ENCODE measurements at places on chromosomes 7 and 10.
A peak's percentile ranks its signal among the peaks of the same experiment; 100 is the strongest.

- DNase-seq: peak; percentile 58
These were observed 11.8 kb upstream of the TIAL1 start for GRCh38 chr10:119608316-119609155.

DNA sequence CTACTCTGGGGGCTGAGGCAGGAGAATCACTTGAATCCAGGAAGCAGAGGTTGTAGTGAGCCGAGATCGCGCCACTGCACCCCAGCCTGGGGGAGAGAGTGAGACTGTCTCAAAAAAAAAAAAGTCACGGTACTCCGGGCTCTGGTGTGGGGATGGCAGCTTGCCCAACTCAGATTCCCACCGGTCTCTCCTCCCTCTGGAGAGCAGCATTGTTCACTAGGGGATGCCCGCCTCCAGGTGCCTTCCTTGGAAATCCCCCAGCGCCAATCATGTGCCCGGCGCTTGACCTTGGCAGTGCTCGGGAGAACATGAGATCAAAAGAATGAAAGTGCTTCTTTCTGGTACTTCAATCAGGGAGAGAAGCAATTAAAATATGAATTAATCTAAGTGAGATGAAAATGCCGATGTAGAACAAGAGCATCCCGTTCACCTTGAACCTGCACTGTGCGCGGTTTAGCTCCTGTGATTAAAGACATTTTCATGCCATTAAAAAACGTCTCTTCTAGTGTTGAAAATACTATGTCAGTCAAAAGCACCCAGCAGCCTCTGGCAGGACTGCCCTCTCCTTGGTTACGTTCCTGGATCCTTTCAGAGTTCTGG lies 1127.3 kb upstream of the AUTS2 start:
- no peak for DNase-seq

GRCh38 chr10:43421519-43421918 lies 12.5 kb upstream of the HNRNPF start:
- DNase-seq: no peak

DNA sequence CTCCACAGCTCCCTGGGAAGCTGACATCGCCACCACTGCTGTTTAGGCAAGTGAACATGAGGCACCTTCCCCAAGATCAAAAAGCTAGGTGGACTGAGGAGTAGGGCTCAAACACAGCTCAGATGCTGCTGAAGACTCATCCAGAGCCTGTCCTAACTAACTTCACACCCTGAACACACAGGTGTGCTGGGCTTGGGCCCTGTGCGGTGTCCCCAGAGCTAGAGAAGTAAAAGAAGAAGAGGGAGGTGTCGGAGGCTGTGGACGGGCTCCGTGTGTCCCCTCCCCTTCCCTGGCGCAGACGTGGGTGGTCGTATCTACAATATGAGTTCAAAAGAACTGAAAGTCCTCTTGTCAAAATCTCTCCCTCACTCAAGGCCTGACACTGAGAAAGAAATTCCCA lies 373.4 kb upstream of the MGMT start:
- DNase-seq: peak; percentile 32

DNA sequence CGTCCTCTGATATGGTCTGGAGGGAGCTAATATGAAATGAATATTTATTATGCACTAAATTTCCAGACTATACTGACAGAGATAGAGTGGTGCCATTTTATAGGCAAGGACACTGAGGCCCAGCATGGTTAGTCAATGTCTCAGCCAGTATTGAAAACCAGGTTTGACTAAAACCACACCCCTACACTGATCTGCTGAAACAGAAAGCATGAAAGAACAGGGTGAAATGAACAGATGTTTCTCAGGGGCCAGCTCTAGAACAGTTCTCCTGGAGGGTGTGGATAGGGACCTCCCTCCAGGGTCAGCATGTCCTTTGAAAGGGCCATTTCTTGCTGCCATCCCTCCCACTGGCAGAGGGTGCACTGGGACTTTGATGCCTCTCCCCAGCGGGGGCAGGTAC lies 700.5 kb downstream of the GRID1 start:
- no peak for DNase-seq

DNA sequence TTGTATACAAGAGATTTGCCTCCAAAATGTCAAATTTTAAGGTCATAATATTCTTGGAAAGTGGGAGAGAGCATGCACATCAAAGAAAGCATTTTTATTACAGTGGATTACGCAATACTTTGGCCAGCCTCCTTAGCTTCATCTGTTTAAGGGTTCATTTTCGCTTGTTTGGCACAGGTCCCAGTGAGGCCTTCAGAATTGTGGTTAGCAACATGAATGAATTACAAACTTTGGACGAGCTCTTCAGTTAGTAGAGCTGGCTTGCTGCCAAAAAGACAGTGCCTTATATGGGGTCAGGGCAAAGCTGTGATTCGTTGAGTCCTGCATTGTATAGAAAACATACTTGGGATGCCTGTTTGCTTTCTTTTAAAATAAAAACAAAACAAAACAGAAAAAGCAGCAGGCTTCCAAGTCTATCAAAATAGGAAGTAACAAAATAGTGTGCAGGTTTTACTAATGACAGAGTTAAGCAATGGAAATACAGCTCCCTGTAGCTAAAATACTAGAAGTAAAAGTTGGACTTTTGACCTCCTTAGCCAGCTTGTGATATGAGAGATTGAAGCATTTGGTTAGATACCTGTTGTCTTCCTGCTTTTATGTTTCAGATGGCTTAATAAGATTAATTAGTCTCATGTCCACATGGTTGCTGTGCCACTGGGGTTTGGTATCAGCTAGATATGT lies 190.8 kb downstream of the MLLT10 start:
- DNase-seq: peak; percentile 93

DNA sequence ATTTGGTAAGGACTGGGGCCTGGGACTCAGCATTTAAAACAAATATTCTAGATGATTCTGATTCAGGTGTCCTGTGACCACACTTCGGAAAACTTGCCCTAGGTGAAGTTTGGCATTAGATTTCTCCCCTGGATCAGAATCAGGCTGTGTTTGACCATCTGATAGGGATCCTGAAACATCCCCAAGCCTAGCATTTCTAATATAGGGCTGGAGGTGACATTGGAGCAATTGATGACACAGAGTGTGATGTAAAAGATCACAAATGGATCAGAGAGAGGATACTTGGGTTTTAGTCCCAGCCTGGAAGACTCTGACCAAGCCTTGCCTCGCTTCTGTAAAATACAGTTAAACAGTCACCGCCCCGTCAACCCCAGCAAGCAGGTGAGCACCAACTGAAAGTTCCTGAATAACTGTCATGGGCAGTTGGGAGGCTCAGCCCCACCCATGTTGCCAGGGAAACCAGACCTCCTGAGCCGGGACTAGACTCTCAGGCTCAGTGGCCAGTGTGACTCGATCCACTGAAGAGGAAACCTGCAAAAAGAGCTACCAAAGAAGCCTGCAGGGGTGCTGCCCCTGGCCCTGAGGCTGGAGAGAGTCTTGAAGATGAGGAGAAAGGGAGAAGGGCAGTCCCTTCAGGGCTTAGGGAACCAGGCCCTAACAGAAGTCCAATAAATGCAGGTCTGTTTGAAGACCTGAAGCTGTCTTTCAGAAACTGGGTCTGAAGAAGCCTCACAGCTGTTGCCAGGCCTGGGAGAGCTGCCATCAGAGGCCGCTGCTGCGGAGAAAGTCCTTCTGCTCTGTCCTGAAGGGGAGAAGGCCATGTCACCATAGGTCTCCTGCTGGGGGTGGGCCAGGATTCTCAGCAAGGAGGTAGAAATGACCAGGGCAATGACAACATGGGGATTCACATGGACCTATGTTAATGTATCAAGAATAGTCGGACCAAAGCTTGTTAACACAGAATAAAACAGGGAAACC lies 126.1 kb upstream of the KCNMA1 start:
- no peak for DNase-seq

- no peak for DNase-seq
These were observed 1052.3 kb upstream of the PHF14 start for GRCh38 chr7:9921326-9921725.

DNA sequence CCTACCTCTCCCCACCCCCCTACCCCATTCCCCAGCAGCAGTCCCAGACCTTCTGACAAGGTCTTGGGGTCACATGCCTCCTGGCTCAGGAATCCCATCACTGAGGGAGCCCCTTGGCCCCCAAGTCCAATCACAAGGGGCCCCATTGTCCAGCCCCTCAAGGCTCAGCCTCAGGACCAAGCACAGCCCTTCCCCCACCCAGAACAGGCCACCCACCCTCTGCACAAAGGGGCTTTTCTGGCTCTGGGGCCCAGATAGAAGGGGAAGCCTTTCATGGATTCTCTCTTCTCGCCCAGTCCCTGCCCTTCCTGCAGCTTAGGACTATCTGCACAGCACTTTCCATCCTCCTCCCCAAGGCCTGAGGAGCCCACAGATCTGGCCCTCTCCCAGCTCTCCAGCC lies 4.8 kb downstream of the FBXL15 start:
- DNase-seq: no peak

GRCh38 chr7:13021566-13022300 lies 334.3 kb downstream of the ARL4A start:
- no peak for DNase-seq

GRCh38 chr10:100341953-100342626 lies 4.9 kb upstream of the SCD start:
- DNase-seq: no peak

- no peak for DNase-seq
These were observed 262.8 kb downstream of the BBS9 start for GRCh38 chr7:33392148-33392547.

DNA sequence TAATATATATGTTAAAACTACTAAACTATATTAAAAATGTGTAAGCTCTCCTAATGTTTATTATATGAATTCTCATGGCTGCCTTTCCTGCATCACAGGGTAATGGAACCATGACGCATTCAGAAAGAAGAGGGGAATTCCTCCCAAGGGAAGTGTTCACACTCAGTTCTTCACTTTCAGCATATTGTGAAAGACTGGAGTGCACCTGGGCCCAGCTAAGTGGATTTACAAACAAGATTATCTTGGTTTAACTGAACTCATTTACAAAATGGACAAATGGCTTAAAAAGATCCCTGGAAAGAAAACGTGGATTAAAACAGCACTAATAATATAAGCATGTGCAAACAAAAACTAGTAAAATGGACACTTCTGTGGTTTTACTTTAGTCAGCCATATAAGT lies 149.8 kb downstream of the DOCK4 start:
- DNase-seq: no peak

GRCh38 chr7:80330434-80330833 lies 181.4 kb downstream of the GNAT3 start:
- no peak for DNase-seq

DNA sequence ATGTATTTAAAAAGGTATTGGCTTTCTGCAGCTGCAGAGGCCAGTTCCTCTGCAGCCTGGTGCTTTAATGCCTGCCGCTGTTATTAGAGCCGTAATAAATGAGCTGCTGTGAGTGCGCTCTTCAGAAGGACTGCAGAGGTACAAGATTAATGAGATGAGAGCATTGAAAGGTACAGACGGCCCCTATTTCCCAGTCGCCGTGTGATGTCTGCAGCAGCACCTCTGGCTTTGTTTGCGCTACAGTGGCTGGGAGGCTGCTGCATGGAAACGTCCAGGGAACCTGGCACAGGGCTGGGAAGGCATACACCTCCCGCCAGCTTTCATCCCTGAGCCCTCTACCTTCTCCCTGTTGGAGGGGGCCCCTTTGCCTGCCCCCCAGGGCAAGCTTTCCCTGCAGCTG lies 383.8 kb upstream of the ZMIZ1 start:
- DNase-seq: no peak

DNA sequence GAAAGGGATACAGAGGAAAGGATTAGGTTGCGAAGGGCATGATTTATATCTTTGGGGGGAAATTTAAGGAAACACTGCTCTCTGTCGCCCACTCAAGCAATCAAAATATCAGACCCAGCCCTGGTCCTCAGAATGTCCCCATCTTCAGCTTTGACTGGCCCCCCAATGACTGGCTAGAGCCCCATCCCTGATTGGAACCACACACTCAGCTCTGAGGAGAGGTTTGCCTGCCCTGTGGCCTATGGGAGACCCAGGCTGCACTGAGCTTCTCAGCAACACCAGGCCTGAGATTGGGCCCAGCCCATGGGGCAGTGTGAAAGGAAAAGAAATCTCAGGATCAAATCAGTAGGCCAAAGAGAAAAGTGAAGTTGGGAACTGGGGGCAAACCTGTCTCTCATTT lies 69.5 kb downstream of the ADCYAP1R1 start:
- DNase-seq: peak; percentile 30

DNA sequence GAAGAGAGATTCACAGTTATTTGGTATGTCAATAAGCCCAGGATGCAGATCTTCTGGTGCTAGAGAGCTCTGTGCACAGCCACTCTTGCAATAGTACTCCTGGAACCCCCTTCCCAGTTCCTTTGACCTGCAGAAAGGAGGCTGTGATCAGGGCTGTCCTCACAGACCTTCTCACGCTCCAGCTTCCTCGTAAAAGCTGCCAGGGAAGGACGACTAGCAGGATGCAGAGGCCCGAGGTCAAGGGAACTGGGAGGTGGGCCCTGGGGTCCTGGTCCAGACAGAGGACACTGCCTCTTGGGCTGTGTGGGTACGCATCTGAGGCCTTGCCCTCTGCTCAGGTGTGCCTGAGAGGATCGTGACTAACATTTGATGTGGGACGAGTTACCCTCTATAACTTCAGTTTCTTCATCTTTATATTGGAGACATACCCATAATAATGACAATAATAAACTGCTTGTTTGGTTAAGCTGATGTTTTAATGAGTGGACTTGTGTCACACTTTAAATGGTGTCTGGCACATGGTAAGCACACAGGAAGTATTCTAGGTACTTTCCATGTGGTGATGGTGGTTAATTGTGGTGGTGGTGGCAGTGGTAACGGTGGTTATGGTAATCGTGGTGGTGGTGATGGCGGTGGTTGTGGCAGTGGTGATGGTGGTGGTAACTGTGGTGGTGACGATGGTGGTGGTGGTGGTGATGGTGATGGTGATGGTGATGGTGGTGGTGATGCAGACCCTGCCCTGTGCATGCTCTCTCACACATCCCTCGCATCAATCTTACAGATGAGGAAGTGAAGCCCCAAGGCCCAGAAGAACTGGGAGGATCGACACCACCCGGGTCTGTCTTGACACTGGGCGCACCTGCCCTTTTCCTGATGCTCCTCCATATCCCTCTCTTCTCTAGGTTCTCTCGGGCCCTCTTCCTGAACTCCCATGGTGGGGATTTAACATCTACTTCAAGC lies 235.2 kb upstream of the GRB10 start:
- DNase-seq: peak; percentile 43

GRCh38 chr7:39102234-39102633 lies 124.5 kb downstream of the POU6F2 start:
- DNase-seq: no peak
